ENCODE measurements at places on chromosomes 16 and 17.

- no peaks in the 10 kb centered on the region for H3K27me3 ChIP-seq
- peaks cover 22% of the 10 kb centered on the region for H3K36me3 ChIP-seq
- H3K4me3 ChIP-seq = no peak overlapping the region
- DNase-seq = no peak
- H3K27ac ChIP-seq = no peak overlapping the region
Observed at GRCh38 chr16:84768061-84768807, 51.6 kb upstream of the CRISPLD2 start.

DNA sequence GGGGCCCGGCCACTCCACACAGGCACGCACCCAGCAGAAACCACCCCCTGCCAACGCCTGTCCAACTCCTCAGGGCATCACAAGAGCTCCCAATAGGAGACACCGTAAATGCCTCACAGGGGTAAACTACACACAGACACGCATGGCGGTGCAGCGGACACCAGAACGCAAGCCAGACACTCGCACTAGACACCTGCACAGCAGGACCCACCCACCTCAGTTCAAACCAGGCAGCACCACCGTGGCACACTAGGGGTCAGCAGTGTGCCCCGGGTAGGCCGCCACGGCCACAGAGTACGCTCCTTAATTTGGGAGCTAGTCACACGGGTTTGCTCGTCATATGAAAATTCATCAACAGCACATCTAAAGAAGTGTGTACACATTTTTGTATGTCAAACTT, 3.4 kb downstream of the SLC38A10 start:
- no peak overlapping the region for H3K4me3 ChIP-seq
- H3K27me3 ChIP-seq = no peaks in the 10 kb centered on the region
- H3K4me1 ChIP-seq = no peaks in the 10 kb centered on the region
- no peak overlapping the region for H3K27ac ChIP-seq
- H3K36me3 ChIP-seq = peaks cover 2% of the 10 kb centered on the region

- H3K36me3 ChIP-seq = no peaks in the 10 kb centered on the region
- H3K4me1 ChIP-seq = no peaks in the 10 kb centered on the region
- H3K27ac ChIP-seq = no peak overlapping the region
Observed at GRCh38 chr17:51238255-51238887, 21.5 kb downstream of the MBTD1 start.

DNA sequence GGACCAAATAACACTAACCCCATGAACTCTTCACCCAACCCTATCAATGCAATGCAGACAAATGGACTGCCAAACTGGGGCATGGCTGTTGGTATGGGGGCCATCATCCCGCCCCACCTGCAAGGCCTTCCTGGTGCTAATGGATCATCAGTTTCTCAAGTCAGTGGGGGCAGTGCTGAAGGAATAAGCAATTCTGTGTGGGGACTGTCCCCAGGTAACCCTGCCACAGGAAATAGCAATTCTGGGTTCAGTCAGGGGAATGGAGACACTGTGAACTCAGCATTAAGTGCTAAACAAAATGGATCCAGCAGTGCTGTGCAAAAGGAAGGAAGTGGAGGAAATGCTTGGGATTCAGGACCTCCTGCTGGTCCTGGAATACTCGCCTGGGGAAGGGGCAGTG, 78.9 kb downstream of the TMC6 start:
- no peak overlapping the region for H3K4me3 ChIP-seq
- H3K27me3 ChIP-seq = no peaks in the 10 kb centered on the region
- peaks cover 9% of the 10 kb centered on the region for H3K36me3 ChIP-seq
- H3K27ac ChIP-seq = no peak overlapping the region

GRCh38 chr17:66893382-66893781, 58.5 kb downstream of the CACNG5 start:
- H3K36me3 ChIP-seq = no peaks in the 10 kb centered on the region
- no peak overlapping the region for H3K27ac ChIP-seq
- no peaks in the 10 kb centered on the region for H3K27me3 ChIP-seq
- H3K4me1 ChIP-seq = no peaks in the 10 kb centered on the region
- no peak overlapping the region for H3K4me3 ChIP-seq

DNA sequence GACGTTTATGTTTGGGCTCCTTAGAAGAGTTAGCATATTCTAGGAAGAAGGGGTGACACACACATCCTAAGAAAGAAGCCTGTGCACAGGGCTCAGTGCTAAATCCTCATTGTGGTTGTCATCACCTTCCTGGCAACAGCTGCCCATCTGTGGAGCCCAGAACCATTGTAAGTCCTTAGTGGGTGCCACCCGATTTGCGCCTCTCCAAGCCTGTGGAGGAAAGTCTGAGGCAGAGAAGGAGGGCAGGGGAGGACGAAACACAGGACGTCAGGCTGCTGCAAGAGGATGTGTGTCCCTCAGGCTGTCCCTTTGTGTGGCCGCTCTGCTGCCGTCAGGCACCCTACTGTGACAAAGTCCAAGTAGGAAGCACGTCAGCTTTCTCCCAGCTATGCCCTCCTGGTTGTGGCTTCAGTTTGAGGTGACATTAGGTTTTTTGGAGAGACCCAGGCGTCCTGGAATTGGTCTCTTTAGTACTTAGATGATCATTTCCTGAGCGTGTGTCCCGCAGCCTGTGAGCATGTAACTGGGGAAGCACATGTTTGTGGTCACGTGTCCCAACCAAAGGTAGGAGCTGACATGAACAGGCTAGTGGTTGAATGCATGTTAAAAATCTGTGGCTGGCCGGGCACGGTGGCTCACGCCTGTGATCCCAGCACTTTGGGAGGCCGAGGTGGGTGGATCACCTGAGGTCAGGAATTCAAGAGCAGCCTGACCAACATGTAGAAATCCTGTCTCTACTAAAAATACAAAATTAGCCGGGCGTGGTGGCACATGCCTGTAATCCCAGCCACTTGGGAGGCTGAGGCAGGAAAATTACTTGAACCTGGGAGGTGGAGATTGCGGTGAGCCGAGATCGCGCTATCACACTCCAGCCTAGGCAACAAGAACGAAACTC, 10.7 kb downstream of the CLUAP1 start:
- no peak overlapping the region for H3K27ac ChIP-seq
- no peak for DNase-seq
- H3K27me3 ChIP-seq = no peaks in the 10 kb centered on the region
- H3K4me1 ChIP-seq = no peaks in the 10 kb centered on the region
- no peak overlapping the region for H3K4me3 ChIP-seq
- H3K36me3 ChIP-seq = peaks cover 3% of the 10 kb centered on the region

- H3K27ac ChIP-seq = no peak overlapping the region
- DNase-seq = no peak
- H3K27me3 ChIP-seq = peaks cover 30% of the 10 kb centered on the region
- H3K36me3 ChIP-seq = peaks cover 29% of the 10 kb centered on the region
- H3K4me3 ChIP-seq = no peak overlapping the region
Observed at GRCh38 chr17:79794659-79795511, 2.0 kb downstream of the CBX8 start.

DNA sequence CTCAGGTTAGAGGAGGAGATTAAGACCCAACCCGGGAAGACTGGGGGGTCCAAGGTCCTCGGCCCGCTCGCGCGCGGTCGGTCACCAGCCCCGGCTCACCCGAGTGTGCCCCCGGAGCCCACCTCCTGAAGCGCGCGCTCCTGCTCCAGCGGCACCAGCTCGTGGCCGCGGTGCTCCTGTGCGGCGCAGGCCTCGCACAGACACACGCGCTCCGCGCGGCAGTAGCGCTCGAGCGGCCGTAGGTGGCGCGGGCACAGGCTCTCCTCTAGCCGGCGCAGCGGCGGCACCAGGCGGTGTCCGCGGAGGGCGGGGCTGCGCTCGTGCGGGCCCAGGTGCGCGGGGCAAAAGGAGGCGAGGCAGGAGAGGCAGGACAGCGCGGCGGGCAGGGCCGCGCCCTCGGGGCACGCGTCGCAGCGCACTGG, 618 bp downstream of the TRIM47 start:
- peak; percentile 90 for DNase-seq
- H3K27me3 ChIP-seq = no peaks in the 10 kb centered on the region
- peaks cover 6% of the 10 kb centered on the region for H3K4me1 ChIP-seq
